ENCODE measurements at places on chromosomes 5 and 9.

- no peak for DNase-seq
Observed at GRCh38 chr5:75885321-75885720, 168.1 kb upstream of the POC5 start.

- no peak for DNase-seq
Observed at GRCh38 chr5:31688515-31689092, 49.7 kb downstream of the PDZD2 start.

DNA sequence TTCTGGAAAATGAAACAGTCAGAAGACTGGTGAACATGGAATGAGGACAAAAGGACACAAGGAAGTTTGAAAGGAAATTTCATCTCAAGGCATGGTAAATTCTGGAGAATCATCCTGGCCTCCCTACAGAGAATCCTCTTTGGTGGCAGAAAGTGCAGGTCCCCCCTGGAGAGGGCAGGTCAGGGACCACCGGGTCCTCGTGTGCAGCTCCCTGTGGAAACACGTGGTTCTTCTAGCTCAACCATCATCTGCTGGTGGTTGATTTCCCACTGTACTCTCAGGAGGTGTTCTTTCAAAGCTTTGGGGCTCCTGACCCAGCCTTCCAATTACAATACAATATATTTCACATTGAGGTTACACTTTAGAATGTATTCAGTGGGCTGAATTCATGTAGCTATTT is 2.6 kb upstream of the GTF3C5 start:
- no peak for DNase-seq

- DNase-seq = no peak
Observed at GRCh38 chr9:100525563-100525962, 52.3 kb upstream of the CAVIN4 start.

DNA sequence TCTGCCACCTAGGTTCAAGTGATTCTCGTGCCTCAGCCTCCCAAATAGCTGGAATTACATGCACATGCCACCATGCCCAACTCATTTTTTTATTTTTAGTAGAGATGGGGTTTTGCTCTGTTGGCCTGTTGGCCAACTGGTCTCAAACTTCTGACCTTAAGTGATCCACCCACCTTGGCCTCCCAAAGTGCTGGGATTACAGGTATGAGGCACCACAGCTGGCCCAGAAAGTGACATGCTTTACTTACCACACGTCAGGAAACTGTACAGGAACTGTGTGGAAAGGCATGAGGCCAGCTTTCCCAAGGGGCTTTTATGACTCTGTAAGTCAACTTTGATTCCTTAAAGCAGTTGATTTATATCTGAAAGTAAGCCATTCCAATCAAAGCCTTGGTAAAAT is 25.0 kb downstream of the DNAJB5 start:
- no peak for DNase-seq

- DNase-seq = no peak
Observed at GRCh38 chr9:109101202-109101595, 18.5 kb downstream of the TMEM245 start.

- no peak for DNase-seq
Observed at GRCh38 chr9:11742471-11742870, 950.7 kb upstream of the TYRP1 start.

GRCh38 chr5:118126159-118126558 is 862.2 kb downstream of the DTWD2 start:
- DNase-seq = no peak

GRCh38 chr5:59171131-59171530 is 588.3 kb downstream of the RAB3C start:
- no peak for DNase-seq

DNA sequence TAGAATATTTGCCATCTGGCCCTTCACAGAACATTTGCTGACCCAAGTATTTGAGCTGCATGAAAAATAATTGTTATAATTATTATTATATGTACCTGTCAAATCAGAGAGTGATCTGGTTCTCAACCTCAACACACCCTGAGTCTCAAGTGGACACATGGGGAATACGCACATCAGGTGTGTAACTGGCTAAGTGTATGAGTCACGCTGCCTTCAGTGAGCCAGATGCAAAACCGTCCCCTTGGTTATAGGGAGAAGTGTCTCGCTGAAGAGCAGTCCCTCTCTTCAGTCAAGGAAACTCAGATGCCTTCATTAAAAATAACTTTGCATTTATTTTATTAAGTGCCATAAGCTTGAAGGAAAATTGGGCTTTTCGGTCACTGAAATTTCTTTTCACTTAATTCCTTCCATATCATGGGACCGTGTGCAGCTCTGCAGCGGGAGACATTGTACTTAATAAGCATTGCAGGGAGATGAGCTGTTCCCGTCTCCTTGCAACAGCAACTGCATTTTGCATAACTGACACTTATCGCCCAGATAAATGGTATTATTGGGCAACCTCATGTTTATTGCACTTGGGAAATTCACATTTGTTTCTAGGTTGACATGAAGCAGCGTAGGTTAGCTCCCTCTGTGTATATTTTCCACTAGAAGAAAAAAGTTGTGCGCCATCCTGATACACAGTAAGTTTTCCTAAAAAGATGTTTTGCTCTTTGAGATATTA is 512.3 kb upstream of the DAP start:
- DNase-seq = no peak

- no peak for DNase-seq
Observed at GRCh38 chr5:676699-677076, 16.5 kb downstream of the TPPP start.

DNA sequence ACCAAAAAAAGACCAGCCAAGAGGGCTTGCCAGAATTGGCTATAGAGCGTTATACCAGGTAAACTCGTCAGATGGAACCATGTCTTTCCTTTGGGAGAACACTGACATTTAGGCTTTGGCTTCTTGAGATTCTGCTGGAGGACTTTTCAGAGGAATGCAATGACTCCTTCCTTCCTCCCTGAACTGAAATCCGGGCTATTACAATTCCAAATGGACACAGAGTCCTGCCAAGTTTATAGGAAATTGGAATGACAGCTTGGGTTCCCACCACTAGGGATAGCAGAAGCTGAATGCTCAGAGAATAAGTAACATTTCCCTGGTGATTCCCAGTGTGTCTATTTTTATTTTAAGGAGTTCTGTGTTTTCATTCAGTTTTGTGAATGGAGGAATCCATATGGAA is 143.0 kb downstream of the FGF1 start:
- no peak for DNase-seq

GRCh38 chr5:140117523-140117922 is 3.6 kb downstream of the PURA start:
- no peak for DNase-seq

DNA sequence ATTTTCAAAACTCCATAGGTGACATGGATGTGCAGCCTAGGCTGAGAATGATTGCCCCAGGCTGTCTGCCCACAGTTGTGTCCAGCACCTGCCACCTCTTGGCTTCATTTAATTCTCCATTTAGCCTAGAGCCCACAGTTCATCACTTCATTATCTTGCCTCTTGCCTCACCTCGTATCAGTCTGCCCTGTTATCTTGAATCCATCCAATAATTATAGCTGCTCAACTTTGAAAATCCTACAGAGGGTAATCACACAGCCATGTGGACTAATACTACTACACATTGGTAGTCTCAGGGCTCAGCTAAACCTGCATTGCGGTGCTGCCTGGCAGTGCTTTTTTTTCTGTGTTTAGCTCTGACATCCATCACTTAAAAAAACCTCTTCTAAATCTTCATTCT is 7.4 kb downstream of the UGCG start:
- DNase-seq = no peak

DNA sequence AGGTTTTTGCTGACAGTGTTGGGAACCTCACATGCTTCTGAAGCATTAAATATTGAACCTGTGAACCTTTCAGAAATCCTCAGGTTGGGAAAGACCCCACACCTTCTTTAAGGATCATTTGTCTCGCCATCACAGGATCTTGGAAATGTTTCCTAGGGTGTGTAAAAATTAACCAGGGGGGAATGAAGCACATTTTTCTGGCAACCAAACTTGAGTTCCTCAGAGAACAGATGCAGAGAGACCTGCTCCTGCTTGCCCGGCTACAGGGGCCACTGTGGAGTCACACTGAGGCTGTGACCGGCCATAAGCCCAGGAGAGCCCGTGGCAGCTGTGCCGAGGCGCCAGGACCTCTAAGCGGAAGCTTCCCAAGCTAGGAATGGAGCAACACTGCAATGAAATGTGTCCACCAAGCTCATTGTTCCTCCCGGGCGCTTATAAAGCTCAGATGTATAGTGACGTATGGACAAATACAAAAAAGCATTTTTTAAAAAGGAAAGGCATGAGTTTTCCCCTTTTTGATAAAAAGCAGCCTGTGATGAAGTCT is 7.7 kb downstream of the CXCL14 start:
- no peak for DNase-seq

- DNase-seq = no peak
Observed at GRCh38 chr5:75510836-75511434, 494 bp downstream of the CERT1 start.

GRCh38 chr5:138819081-138819480 is 56.1 kb downstream of the LRRTM2 start:
- no peak for DNase-seq

GRCh38 chr5:111236995-111237394 is 12.8 kb downstream of the CAMK4 start:
- DNase-seq = no peak

GRCh38 chr5:39352951-39353350 is 11.3 kb downstream of the C9 start:
- no peak for DNase-seq

GRCh38 chr5:170749911-170750431 is 33.6 kb upstream of the GABRP start:
- DNase-seq = no peak

Data from smooth muscle cell of the brain vasculature (primary cell).